LNCaP clone FGC (cell line): ENCODE measurements at places on chromosomes 4 and X.

- no peak for DNase-seq
Measured at GRCh38 chr4:58617226-58617625, 1507.0 kb upstream of the IGFBP7 start.

DNA sequence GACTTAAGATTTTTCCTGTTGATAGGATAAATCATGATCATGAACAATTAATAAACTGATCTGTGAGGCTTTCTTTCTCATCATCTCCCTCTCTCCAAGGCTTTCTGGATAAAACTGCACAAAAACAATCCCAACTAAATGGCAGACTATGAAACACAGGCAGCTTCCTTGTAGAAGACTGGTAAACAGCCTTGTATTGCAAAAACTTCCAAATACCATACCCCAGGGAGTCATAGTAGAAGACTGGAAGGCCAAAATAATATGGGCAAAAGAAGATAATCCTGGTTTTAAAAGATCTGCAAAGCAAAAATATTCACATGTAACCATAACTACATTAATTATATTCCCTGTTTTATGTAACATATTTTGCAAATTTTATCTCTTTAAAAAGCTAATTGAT lies 113.0 kb downstream of the ANAPC10 start:
- no peak for DNase-seq

- no peak for DNase-seq
Measured at GRCh38 chr4:566508-567295, 9.4 kb downstream of the TMEM271 start.

DNA sequence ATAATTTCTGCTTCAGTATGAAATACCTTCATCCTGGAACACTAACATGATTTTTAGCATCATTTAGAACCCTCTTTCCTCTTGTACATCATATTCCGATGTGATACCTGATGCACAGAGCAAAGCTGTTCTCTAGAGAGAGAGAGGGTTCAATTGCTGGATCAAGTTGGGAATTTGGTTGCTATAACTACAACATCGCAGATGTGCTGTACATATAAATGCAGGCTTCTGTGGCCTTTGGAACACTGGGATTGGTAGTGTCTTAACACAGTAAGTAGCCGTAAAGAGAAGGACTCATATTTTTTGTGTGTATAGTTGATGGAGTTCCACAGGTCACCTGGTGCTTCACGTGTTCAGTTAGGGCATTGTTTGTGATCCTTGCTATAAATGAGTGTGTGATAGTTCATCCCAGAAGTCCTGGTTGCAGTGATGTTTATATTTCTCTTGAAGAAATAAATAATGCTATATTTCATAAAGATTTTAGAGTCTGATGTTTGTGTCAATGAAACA lies 119.2 kb downstream of the RAPGEF2 start:
- DNase-seq: no peak

DNA sequence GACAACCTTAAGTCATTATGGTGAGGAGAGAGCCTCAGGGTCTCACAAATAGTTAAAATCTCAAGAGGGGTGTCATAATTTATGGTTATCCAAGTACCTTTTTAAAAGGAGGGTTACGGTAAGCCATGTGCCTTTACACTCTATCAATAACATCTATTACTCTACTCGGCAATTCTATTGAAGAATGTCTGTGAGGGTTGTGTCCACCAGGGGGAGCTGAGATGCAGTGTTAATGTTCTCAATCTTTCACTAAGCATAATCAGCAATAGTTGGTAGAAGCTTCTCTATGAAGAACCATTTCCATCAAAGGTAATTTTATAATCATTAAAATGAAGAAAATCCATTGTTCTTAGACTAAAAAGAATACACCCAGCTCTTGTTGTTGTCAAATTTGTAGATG lies 457.4 kb downstream of the CENPC start:
- no peak for DNase-seq

DNA sequence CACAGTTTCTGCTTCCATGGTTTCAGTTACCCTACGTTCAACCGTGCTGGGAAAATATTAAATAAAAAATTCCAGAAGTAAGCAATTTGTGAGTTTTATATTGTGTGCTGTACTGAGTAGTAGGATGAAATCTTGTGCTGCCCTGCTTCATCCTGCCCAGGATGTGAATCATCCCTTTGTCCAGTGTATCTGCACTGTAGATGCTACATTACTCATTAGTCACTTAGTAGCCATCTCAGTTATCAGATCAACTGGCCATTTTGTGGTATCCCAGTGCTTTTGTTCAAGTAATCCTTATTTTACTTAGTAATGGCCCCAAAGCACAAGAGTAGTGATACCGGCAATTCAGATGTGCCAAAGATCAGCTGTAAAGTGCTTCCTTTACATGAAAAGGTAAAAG lies 97.9 kb downstream of the COX18 start:
- DNase-seq: no peak

DNA sequence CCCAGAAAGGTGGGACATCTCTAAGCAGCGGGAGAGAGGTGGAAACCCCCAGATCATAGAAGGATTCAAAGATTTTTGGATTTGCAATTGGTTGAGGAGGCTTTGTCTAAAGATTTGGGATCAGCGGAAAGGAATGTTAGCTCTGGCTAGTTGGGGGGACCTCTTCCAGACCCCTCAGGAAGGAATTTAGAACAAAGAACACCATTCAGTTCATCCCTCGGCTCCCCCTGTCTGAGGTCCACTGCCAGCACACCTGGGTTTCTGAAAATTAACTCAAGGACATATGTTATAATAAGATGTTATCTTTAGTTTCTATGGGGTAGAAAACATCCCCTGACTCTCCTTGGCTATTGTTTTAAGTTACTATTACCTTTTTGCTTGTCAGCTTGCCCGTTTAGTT lies 163.6 kb downstream of the CEP135 start:
- no peak for DNase-seq

DNA sequence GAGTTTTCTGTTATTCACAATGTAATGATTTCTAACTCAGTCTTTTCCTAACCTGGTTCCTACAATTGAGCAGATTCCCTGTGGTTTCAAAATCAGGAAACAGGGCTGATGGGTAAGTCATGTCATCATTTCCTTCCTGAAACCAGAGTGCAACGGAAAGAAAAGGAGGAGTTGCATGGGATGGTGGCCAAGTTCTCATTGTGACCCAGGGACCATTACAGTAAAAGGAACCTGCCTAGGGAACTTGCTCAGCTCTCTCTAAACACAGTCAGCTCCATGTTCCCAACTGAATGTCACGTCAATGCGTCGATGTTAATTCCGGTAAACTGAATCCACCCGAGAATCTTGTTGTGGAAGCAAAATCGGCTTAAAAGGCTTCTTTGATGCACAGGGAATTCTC lies 51.2 kb downstream of the LGI2 start:
- no peak for DNase-seq

GRCh38 chr4:140851804-140852203 lies 95.6 kb upstream of the TBC1D9 start:
- no peak for DNase-seq

GRCh38 chr4:36064117-36064516 lies 180.2 kb downstream of the ARAP2 start:
- no peak for DNase-seq

DNA sequence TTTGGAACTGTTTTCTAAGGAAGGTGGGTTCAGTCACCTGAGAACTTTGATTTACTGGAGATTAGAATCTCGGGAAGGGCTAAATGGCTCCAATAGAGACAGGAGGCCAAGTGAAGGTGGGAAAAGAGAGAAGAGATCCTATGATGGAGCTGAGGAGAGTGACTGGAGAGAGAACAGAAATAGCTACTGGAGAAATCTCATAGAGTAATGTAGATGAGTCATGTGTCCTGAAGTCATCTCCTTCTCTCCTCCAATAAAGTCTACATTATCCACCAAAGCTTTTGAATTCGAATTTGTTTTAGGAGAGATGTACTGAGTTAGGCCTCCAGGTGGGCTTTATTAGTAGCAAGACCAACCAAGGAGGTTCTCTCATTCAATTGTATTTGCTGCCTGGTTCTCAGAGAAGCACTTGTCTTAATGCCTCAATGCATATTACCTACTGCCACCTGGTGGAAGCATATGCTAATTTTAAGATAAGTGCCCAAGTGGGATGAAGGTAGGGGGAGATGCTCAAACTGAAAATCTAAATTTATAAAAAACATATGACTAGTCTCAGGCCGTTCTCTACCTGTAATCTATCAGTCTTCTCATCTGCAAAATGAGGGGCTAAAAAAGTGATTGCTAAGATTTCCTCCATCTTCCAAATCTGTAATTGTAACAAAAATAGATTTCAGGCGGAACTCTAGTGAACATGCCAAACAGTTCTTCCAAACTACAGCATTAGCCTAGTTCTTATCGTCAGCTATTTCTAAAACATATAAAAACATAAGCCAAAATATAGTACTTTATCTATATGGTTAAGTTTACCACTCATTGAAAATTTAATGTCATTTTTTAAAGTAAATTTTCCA lies 24.4 kb downstream of the TXK start:
- DNase-seq: no peak

DNA sequence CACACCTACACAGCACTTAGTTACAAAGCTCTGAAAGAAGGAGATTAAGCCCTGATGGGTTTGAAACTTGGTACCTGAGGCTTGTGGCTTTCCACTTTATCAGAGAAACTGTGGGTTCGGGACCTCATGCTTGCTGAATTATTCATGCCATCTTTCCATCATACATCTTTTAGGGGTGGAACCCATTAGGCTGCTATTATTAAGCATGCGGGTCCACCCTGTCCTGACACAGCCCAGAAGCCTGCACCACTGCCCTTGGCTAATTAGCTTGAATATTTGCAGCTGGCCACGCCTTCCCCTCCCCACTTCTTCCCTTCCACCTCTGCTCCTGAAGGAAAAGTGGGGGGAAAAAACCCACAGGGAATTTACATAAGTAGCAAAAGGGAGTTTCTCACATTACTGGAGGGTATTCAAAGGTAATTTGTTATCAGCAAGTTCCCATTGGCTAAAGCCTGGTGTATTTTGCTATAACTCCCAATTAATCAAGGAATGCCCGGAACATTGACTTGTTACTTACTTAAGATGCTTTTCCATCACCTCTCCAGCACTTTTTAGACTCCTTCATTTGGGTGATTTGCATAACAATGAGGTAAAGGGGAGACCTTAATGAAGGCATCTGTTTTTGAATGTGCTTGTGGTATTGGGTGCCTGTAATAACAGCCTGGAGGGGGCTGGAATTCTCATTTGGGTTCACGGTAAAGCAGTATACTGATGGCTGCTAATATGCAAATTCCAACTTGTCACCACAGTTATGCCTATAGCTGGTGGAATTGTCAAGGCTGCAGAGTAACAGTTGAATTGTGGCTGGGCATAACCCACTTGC lies 231.7 kb upstream of the GATB start:
- DNase-seq: no peak

DNA sequence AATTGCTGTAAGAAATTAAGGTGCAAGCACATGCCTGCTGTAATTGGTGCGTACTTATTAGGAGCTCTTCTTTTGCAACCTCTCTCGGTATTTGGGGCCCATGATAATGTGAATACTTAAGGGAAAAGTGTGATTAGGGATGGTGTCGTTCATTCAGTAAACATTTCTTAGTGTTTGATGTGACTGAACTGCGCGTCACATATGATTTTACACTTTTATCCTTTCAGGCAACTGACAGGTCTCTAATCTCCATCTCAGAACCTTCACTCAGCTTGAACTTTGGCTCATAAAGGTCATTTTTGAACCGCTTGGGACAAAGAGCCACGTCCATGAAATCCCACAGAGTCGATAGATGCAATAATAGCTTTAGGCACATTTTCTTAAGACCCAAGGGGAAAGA lies 612.1 kb upstream of the PITX2 start:
- DNase-seq: no peak

DNA sequence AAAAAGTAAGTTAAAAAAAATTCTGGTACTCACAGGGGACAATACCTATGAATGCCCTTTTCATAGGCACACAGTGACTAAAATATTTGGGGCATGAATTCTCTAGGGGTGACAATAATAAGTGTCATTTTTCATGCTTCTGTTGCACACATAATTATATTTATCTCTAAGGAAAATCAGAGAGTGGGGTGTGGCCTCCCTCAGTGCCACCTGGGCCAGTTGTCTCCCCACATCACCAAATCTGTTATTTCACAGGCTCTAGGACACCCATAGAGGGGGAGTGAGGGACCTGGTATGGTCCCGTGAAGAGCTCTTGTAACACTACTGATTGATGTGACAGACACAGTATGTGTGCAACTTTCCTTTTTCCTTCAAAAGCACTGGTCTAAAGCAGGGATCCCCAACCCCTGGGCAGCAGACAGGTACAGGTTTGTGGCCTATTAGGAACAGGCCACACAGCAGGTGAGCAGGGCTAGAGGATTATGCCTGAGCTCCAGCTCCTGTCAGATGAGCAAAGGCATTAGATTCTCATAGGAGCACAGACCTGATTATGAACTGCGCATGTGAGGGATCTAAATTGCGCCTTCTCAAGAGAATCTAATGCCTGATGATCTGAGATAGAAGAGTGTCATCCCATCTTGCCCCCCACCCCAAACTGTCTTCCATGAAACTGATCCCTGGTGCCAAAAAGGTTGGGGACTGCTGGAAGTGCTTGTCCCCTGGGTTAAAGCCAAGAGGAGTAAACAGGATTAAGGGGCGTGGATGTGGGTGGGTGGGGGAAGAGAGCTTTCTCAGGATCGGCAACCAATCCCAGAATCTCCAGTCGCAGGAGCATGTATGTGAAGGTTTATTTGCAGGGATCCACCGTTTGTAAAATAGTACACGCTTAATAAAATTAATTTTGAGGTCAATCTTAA lies 856 bp downstream of the SLC9B1 start:
- DNase-seq: no peak

DNA sequence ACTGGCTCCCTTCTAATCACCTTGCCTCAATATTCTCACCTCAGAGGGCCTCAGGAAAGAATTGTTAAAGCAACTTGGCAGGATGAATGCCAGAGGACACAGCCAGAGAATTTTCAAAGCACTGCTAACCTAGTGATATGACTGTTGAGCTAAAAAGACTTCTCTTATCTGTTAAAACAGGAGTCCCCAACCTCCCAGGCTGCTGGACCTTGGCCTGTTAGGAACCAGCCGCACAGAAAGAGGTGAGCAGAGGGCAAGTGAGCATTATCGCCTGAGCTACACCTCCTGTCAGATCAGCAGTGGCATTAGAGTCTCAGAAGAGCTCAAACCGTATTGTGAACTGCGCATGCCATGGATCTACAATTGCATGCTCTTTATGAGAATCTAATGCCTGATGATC lies 1.7 kb upstream of the KCNE5 start:
- DNase-seq: no peak

- no peak for DNase-seq
Measured at GRCh38 chrX:49041744-49042580, 1.2 kb downstream of the TFE3 start.

DNA sequence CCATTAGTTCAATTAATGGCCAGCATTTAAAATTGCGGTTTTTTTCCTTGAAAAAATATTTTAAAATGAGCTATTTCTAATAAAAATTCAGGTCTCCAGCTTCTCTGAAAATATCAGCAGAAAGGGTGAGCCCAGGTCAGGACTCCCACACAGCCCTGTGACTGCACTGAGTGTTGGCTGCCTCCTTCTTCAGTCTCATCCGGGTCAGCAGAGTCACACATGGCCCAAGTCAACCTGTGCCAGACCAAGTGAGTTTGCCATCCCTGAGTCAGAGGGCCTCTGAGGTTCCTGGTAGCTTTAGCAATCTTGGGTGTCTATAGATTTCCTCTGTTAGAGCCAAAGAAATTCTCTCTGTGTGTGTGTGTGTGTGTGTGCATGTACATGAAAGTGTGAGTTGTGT lies 22.1 kb upstream of the MSX1 start:
- DNase-seq: no peak
